ENCODE measurements at places on chromosomes 5 and 9.

GRCh38 chr5:69202497-69202896 is 13.1 kb downstream of the CENPH start:
- DNase-seq, result no peak

DNA sequence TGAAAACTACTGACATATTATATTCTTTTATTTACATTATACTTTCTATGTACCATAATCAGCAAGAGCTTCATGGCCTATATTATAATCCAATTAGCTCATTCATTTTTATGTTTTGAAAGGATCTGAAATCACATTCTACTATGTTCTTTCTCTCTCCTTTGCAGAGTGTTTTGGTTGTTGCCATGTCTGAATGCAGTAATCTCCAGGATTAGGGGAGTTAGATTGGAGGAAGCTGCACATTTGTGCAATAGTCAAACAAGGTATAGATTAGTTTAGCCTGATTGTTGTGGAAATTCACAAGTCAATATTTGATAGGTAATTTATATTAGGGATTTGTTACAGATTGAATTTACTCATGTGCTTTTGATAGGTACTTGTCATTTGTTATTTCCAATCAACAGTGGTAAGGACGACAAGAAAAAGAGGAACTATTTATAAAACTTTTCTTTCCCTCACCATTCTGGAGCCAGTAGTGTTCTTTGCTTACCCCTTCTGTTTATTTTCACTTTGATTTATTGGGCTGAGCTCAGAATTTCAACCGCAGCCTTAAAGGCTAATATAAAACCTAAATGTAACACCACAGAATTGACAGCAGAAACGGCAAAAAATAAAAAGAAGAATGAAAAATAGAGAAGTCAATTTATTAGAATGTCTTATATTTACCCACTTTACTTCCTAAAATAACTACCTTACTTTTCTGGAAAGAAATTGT is 597.0 kb downstream of the CHSY3 start:
- no peak for DNase-seq

DNA sequence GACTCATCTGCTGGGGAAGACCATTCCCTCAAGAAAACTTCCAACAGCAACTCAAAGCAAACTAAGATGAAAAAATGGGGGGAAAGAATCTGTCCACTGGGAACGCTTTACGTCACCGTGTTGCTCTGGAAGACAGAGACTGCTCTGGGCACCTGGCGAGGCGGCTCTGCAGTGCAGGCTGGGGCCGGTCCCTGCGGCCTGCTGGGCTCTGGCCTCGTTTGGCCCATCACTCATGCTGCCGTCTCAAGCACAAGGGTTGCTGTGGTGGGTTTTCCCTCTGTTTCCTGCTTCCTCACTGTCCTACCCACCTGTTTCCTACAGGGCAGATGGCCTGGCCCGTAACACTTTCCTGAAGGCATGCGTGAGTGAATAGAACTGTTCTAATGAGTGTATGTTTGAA is 92.9 kb upstream of the OTULINL start:
- DNase-seq, result no peak

DNA sequence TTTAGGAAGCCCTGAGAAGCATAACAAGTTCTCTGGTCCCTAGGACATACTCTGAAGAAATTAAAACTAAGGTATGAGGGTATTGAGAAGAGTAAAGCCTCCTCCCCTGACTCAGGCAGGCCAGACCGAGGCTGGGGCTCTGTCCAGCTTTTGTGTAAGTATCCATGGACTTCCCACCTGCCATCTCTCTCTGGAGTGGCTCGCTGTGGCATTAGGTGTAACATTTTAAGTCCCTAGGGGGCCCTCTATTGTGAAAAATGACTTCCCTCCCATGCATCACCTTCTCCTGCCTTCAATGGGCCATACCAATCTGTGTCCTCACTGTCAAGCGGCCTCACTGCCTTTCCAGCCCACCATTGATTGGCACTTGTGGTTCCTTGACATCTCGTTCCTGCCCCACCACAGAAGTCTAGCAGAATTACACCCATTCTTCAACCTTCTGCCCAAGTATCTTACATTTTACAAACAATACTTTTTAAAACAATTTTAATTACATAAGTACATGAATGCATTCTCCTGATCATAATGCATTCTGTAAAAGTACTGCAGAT is 205.5 kb downstream of the SLIT3 start:
- no peak for DNase-seq

DNA sequence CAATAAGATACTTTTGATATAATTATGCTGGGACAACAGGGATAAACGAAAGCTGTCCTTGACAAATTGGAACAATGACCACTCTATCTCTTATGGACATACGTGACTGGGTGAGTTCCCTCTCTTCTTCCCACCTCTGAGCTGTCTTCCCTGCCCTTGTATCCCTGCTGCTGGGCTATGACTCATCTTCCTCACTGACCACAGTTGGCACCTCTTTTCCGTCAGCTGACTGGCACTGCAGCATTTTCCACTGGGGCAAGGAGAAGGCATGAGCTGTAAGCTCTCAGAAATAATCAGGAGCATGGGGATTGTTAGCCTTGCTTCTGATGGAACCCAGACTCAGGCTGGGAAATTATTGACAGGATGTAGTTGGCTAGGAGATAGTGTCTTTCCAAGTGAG is 48.7 kb downstream of the PCSK1 start:
- no peak for DNase-seq

- DNase-seq, result no peak
Measured at GRCh38 chr5:2133080-2133479, 250.4 kb upstream of the IRX4 start.

DNA sequence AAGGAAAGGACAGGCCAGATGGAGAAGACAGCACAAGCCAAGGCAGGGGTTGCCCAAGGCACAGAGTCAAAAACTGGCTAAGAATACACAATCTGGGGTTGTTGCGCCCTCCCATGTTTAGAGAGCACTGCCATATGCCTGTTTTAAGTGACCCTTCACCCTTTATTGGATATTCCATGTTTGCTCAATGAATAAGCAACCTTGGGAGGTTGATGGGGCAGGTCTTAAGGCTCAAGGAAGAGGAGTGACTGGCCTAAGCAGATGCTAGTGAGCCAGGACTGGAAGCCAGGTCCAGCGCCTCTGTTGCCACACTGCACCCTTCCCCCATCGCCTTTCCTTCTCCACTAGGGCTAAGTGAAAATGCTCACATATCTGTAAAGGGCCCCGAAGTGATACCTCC is 6.7 kb downstream of the TXN start:
- no peak for DNase-seq
